ENCODE measurements at places on chromosomes 5 and 9.
A peak's percentile ranks its signal among the peaks of the same experiment; 100 is the strongest.

GRCh38 chr9:136496181-136496580, 13.3 kb upstream of the SEC16A start:
- no peaks in the 10 kb centered on the region for H3K4me1 ChIP-seq
- peaks cover 50% of the 10 kb centered on the region for H3K36me3 ChIP-seq
- H3K27ac ChIP-seq = no peak overlapping the region
- H3K27me3 ChIP-seq = no peaks in the 10 kb centered on the region

DNA sequence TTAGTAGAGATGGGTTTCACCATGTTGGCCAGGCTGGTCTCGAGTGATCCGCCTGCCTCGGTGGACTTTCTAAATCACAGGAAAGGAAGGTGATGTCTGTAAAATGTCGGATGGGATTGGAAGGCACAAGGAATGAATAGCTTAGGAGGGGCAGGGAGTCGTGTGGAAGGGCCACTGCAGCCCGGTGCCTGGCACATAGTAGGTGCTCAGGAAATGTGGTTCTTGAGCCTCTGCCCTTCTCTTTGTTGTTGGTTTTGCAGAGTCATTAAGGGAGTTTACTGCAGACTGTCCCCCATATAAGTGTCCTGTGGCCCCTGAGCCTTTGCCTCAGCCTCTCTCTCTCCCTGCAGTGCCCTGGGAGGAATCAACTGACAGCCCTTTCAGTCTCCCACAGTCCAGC, 11.8 kb downstream of the NEK6 start:
- H3K27ac ChIP-seq = no peak overlapping the region
- H3K4me3 ChIP-seq = no peak overlapping the region
- no peaks in the 10 kb centered on the region for H3K4me1 ChIP-seq
- no peaks in the 10 kb centered on the region for H3K27me3 ChIP-seq
- H3K36me3 ChIP-seq = no peaks in the 10 kb centered on the region

- no peaks in the 10 kb centered on the region for H3K4me1 ChIP-seq
- no peak for DNase-seq
- no peaks in the 10 kb centered on the region for H3K36me3 ChIP-seq
- no peaks in the 10 kb centered on the region for H3K27me3 ChIP-seq
Observed at GRCh38 chr9:9904041-9904440, 708.8 kb downstream of the PTPRD start.

GRCh38 chr9:110066929-110067716, 140.8 kb downstream of the C9orf152 start:
- DNase-seq = no peak
- no peak overlapping the region for H3K27ac ChIP-seq
- no peaks in the 10 kb centered on the region for H3K27me3 ChIP-seq
- H3K4me3 ChIP-seq = no peak overlapping the region
- peaks cover 5% of the 10 kb centered on the region for H3K4me1 ChIP-seq

DNA sequence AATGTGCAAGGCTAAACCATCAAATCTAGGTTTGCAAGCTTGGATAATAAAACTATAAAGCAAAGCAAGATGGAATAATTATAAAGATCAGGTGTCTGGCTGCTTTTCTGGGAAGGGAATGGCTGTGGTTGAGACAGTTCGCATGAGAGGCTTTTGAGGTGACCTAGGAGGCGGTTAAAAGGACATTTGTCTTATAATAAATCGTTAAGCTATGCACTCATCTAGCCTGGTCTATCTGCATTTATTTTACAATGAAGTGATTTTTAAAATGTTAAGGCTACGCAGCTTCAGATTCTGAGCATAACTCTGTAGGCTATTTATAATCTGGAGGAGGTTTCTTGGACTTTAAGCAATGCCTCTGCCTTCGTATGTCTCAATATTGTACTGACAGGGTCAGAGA, 29.4 kb upstream of the MAN2A1 start:
- H3K36me3 ChIP-seq = no peaks in the 10 kb centered on the region
- no peak for DNase-seq
- no peak overlapping the region for H3K4me3 ChIP-seq
- H3K27ac ChIP-seq = no peak overlapping the region

- no peaks in the 10 kb centered on the region for H3K27me3 ChIP-seq
- H3K4me3 ChIP-seq = no peak overlapping the region
- no peak for DNase-seq
- no peaks in the 10 kb centered on the region for H3K4me1 ChIP-seq
- H3K36me3 ChIP-seq = peaks cover 52% of the 10 kb centered on the region
Observed at GRCh38 chr9:136829981-136830885, 12.0 kb upstream of the AJM1 start.

DNA sequence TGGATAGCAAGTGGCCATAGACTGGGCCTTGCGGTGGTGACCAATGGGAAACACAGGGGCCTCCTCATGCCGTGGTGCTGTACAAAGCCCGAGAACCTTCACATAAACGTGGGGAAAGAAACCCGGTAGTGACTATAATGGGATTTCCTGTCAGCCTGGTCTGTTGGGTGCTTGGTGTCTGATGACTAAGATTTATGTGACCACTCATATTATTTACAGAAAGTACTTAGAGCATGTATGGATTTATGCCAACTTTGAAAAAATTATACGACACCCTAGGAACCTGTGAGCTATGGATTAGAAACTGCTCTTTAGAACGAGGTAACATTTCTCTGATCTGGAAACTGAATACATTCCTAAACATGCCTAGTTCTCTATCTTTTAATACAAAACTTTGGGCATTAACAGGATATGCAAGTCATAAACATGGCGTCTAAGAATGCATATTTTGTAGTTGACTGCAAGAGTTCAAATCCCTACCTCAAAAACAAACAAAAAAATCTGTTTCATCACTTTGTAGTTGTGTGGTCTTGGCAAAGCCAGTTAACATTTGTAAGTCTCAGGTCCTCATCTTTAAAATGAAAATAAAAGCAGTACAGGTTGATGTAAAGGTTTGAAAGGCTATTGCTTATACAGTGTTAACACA, 85.4 kb downstream of the TMEM167A start:
- DNase-seq = no peak
- H3K4me1 ChIP-seq = no peaks in the 10 kb centered on the region
- H3K27ac ChIP-seq = no peak overlapping the region
- no peaks in the 10 kb centered on the region for H3K27me3 ChIP-seq

- no peak for DNase-seq
- no peaks in the 10 kb centered on the region for H3K36me3 ChIP-seq
- no peak overlapping the region for H3K27ac ChIP-seq
Observed at GRCh38 chr9:125444956-125445506, 183.4 kb downstream of the GAPVD1 start.

GRCh38 chr9:18743971-18744370, 270.0 kb downstream of the ADAMTSL1 start:
- H3K27ac ChIP-seq = no peak overlapping the region
- H3K27me3 ChIP-seq = no peaks in the 10 kb centered on the region
- no peaks in the 10 kb centered on the region for H3K36me3 ChIP-seq
- DNase-seq = no peak
- no peaks in the 10 kb centered on the region for H3K4me1 ChIP-seq

DNA sequence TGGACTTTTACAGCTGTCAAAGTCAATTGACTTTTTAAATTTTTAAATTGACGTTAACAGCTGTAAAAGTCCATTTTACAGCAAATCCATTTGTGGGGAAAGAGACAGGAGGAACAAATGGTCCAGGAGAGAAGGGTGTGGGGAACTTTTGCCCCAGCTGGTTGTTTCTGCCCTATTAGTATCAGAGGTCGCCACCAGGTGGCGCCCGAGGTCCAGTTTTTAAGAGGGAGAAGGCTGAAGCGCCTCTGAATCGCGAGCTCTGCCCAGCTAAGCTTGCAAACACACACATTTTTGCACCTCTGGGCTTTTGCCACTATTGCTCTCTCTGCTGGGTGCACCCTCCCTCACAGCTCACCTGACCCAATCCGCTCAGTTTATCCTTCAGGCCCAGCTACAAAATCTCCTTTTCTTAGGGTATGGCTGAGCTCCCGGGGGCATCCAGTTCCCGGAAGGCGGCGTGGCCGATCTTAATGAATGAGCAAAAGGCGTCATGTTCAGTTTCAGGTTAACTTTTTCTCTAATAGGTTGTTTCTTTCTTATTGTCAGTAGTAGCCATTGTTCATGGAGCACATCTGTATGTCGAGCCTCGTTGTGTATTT, 6.3 kb upstream of the TTLL11 start:
- no peaks in the 10 kb centered on the region for H3K4me1 ChIP-seq
- H3K27ac ChIP-seq = no peak overlapping the region
- peak; percentile 92 for DNase-seq
- no peaks in the 10 kb centered on the region for H3K36me3 ChIP-seq

GRCh38 chr5:175696139-175696854, 38.4 kb downstream of the HRH2 start:
- DNase-seq = peak; percentile 68
- H3K4me1 ChIP-seq = peaks cover 10% of the 10 kb centered on the region
- no peak overlapping the region for H3K4me3 ChIP-seq
- no peaks in the 10 kb centered on the region for H3K36me3 ChIP-seq
- no peaks in the 10 kb centered on the region for H3K27me3 ChIP-seq

GRCh38 chr5:67453111-67453905, 256.7 kb upstream of the CD180 start:
- H3K36me3 ChIP-seq = no peaks in the 10 kb centered on the region
- no peak for DNase-seq
- no peak overlapping the region for H3K4me3 ChIP-seq
- H3K27ac ChIP-seq = no peak overlapping the region

- H3K4me3 ChIP-seq = no peak overlapping the region
- H3K36me3 ChIP-seq = no peaks in the 10 kb centered on the region
- DNase-seq = no peak
- H3K27ac ChIP-seq = no peak overlapping the region
- H3K27me3 ChIP-seq = no peaks in the 10 kb centered on the region
Observed at GRCh38 chr5:180718810-180719453, 20.9 kb downstream of the OR2Y1 start.

GRCh38 chr5:170960567-170960966, 98.7 kb downstream of the RANBP17 start:
- no peak overlapping the region for H3K4me3 ChIP-seq
- DNase-seq = no peak
- H3K4me1 ChIP-seq = no peaks in the 10 kb centered on the region
- no peak overlapping the region for H3K27ac ChIP-seq

DNA sequence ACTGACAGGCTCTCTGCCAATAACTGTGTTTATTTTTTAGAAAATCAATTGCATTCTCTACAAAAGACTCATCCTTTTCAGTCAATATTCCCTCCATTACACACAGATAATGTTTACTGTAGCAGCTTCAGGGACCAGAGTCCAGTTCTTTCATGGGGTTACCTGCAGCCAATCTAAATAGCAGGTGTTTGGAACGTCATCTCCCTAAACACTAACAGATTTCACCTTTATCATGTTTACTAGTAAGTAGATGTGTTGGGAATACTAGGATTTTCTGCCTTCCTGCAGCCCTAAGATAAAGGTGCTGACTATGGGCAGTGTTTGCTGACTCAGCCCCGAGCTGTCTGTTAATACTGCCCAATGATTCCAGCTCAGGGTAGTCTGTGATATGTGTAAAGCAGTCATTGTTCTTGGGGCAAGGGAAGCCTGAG, 447.0 kb downstream of the KIF4B start:
- no peak for DNase-seq
- no peak overlapping the region for H3K4me3 ChIP-seq
- H3K36me3 ChIP-seq = no peaks in the 10 kb centered on the region
- no peaks in the 10 kb centered on the region for H3K27me3 ChIP-seq
- no peak overlapping the region for H3K27ac ChIP-seq

DNA sequence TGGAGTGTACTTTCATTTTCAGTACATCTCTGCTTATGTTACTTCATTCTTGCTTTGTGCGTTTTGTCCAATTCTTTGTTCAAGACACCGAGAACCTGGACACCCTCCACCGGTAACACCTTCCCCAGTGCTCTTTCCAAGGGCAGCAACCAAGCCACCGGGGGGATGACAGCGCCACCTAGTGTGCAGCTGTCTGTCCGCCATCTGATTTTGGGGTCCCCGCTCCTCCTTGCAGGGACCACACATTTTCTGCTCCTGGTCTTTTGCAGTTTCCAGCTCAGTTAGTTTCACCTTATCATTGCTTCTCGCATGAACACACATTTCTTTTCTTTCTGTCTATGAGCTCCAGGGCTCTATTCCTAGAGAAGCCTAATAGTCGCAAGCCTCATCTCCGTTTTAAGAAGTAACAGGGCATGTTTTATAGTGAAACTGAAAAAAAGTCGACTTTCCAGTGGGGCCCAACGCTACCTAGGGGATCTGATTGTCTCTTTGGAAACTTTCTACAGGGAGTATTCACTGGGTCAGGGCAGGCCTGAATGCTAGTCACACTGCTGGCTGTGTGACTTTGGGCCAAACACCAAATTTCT, 152.1 kb downstream of the FSTL4 start:
- no peaks in the 10 kb centered on the region for H3K36me3 ChIP-seq
- peak; percentile 90 for DNase-seq
- no peak overlapping the region for H3K27ac ChIP-seq
- H3K4me3 ChIP-seq = no peak overlapping the region
- no peaks in the 10 kb centered on the region for H3K27me3 ChIP-seq
- H3K4me1 ChIP-seq = no peaks in the 10 kb centered on the region

DNA sequence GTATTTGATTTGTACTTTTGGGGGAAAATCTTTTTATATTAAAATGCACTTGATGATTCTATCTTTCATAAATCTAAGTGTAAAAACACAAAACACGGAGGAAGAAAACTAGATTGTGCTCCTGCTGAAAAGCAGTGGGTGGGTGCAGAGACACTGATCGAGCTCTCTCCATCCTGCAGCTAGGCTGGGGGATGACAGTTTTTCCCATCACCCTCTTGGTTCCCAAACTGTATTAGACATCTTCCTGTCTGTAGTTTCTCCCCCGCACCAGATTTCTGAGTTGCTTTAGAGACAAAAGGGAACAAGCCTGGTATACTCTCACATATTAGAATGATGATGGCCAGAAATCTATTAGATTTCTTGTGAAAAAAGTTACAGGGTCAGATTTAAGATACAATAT, 99.6 kb downstream of the FAM114A2 start:
- H3K27ac ChIP-seq = no peak overlapping the region
- DNase-seq = no peak
- no peak overlapping the region for H3K4me3 ChIP-seq
- H3K36me3 ChIP-seq = no peaks in the 10 kb centered on the region
- peaks cover 14% of the 10 kb centered on the region for H3K4me1 ChIP-seq
- no peaks in the 10 kb centered on the region for H3K27me3 ChIP-seq

- no peak overlapping the region for H3K27ac ChIP-seq
- H3K4me3 ChIP-seq = no peak overlapping the region
- no peaks in the 10 kb centered on the region for H3K27me3 ChIP-seq
- no peak for DNase-seq
- H3K36me3 ChIP-seq = no peaks in the 10 kb centered on the region
- H3K4me1 ChIP-seq = no peaks in the 10 kb centered on the region
Observed at GRCh38 chr5:76277736-76278135, 125.3 kb upstream of the IQGAP2 start.

DNA sequence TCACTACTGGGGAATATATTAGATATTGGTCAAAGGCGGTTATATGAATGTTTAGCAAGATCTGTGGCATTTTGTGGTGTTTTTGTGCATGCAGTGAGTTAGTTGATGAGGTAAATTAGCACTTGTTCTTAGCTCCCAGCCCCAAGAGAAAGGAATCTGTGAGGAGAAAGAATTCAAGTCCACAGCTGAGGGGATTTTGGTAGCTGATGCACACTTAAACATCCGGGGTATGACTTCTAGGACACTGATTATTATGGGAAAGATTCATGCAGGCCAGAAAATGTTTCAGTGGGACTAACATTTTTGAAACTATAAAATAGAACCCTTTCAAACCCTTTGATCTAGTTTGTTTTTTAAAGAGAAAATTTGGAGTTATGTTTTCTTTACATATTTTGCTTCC, 118.2 kb upstream of the RPS23 start:
- no peaks in the 10 kb centered on the region for H3K4me1 ChIP-seq
- DNase-seq = no peak

Data from H1 (cell line).